ENCODE measurements at places on chromosomes 6 and 20. TPM values are rescaled to one million over a fixed set of nuclear protein-coding genes. Genes with fewer than 3 reads are reported as not detected.

DNA sequence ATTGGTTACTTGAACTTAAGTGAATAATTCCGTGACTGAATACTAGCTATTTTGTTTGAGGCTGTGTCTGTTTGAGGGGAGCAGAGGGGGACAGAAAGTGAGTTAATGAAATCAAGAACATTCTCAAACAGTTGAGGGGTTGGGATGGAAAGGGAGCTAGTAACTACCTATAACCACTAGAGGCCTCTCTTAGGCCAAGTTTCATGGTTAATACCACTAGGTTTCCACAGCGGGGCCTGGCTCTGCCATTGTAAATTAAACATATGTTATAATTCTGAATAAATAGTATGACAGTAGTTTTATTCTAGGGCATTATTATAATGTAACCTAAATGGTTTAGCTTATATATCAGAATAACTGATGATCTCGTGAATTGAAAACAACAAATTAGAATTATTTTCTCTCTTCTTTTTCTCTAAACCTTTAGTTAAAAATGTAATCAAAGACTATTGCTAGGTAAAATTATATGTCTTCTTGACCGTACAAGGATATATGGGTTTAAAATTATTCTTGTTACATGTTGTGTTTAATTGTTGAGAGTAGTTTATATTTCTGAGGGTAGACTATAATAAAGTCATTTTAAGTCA, 108.1 kb downstream of the BCKDHB start:
- no peak for DNase-seq

DNA sequence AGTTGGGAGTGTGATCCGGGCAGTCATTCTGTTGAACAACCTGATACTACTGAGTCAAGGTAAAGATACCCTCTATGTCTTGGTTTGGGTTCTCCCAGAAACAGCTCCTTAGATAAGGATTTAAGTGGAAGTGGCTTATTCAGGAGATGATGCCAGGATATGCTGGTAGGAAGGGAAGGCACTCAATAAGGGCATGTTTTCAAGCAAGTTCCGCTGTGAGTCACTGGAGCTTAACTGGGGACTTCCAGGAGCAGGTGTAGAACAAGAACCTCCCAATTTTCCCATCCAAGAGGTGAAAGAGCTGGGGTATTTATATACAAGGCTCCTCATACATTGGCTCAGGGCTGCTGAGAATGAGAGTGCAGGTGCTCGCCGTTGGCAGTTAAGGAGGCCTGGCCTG, 218.6 kb downstream of the AKAP7 start:
- DNase-seq = no peak

The SUMO4 gene
- 0.22 TPM for total RNA-seq

DNA sequence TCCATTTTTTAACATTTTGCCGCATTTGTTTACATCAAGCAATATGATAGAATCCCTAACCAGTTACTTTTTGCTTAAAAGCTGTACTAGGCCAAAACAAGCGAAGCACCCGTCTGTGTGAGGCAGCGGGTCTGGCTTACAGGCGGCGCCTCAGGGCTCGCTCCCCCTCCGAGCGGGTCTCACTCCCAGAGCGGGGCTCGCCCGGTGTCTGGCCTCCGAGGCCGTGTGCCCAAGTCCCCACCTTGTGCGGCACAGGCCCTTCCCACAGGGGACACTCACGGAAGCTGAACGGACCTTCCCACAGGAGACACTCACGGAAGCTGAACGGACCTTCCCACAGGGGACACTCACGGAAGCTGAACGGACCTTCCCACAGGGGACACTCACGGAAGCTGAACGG, 23.4 kb downstream of the ZBTB46 start:
- no peak for DNase-seq

DNA sequence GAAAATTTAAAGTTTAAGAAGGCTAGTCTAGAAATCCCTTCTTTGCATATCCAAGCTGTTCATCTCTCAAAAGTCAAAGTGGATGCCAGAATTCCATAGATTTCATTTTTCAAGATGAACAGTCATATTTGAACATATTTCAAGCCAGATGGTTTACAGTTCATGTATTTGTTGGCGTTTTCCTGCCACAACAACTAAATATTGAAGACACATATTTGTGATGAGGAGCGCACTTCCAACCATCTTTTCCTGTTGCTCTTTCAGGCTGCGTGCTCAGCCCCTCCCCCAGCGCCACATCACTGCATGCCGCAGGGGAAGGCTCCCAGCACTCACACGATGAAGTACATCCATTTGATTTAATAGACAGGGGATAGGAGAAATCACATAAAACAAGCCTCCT, 5.9 kb upstream of the NOX3 start:
- DNase-seq = no peak

GRCh38 chr6:88290411-88290810, 124.3 kb upstream of the CNR1 start:
- no peak for DNase-seq

GRCh38 chr6:33088258-33088930, 12.6 kb downstream of the HLA-DPB1 start:
- DNase-seq = no peak

The GRM4 gene
- not detected for total RNA-seq

GRCh38 chr6:36847152-36847551, 7.9 kb upstream of the CPNE5 start:
- no peak for DNase-seq

- DNase-seq = no peak
These were observed 505.9 kb upstream of the SYNCRIP start for GRCh38 chr6:86148586-86148985.

GRCh38 chr6:152112491-152113261, 305.2 kb downstream of the ESR1 start:
- DNase-seq = peak; percentile 88

DNA sequence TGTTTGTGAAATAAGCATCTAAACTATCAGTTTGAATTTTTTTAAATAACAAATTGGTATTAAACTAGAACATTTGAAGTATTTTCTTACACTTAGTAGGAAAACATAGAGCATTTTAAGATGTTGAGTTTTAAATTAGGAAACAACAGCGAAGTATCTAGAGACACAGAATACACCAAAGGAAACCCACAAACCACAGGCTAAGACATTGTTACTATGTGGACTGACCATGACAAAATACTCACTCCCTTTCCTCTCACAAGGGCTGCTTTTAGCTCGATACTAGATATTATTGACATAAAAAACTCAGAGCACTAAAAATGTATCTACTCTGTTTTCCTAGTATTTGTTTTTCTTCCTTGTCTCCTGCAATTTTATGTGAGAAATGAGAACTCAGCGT, 266.0 kb upstream of the CITED2 start:
- no peak for DNase-seq

DNA sequence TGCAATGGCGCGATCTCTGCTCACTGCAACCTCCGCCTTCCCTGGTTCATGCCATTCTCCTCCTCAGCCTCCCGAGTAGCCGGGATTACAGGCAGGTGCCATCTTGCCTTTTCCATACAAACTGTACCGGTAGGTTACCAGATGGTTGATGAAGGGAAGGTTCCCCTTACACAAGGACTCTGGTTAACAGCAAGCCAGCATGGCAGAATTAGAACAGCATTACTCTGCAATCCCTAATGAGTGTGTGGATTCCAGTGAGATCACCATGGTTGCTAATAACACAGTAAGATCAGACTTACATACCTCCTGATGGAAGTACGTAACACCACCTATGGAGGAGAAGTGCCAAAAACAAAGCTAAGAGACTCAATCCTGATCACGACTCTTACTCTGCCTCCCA, 51.7 kb downstream of the TTI1 start:
- DNase-seq = no peak

The FNDC1 gene
- 1.2 TPM for total RNA-seq

The FAM83D gene
- 0.35 TPM for total RNA-seq

DNA sequence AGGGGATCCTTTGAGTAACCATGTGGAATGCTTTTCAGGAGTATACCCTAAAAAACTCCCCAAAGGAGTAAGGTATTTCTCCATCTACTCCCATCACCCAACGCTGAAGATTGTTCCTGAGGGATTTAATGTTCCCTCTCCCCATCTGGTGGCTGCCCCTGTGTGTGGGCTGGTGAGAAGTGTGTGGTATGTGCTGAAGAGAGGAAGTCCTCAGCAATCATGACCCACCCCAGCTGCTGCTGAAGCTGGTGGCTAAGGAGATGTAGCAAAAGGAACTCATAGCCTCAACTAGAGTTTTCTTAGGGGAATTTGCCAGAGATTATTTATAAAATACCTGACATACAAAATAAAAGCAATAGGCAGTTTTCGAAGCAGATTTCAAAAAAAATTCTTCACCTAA, 114.3 kb upstream of the JAG1 start:
- DNase-seq = no peak

- no peak for DNase-seq
These were observed 76.1 kb downstream of the SCAND1 start for GRCh38 chr20:35878113-35878625.

DNA sequence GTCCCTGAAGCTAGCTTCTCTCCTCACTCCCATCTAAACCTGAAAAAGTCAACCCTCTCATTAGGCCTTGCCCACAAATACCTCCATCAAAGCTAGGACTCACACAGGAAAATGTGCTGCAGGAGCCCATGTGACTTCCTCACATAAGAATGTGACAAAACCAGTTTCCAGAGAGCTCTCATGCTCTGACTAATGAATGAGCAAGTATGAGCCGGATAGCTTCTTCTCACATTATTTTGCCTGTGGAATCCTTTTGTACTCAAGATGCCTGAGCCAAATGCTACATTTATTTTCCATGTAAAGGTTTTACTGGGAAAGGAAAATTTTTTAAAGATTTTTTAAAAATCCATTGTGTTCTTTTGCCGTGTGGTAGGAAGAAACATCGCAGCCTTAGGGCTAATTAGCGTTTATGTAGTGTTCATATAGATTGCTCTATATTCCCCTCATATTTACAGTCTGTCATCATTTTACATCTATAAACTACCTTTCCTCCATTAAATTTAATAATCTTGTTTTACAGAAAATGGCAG, 68.6 kb upstream of the CCN6 start:
- no peak for DNase-seq

The MSH5 gene
- total RNA-seq = 1.8 TPM

The RIPPLY2 gene
- not detected for total RNA-seq

DNA sequence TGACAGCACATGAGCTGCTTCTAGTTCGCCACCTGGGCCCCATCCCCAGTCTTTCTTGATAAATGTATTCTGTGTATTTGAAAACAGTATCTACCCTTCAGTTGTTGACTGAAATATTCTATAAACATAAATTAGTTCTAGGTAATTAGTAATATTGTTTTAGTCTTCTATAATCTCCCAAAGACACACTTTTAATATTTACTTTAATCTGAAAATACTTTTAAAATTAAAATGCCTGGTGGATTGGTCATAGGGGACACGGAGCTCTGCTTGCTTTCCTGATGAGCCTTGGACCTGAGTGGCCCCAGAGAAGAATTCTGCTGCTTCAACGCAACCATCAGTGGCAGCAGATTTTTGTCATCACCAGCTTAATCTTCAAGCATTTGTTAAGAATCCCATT, 234.5 kb downstream of the THBS2 start:
- no peak for DNase-seq

DNA sequence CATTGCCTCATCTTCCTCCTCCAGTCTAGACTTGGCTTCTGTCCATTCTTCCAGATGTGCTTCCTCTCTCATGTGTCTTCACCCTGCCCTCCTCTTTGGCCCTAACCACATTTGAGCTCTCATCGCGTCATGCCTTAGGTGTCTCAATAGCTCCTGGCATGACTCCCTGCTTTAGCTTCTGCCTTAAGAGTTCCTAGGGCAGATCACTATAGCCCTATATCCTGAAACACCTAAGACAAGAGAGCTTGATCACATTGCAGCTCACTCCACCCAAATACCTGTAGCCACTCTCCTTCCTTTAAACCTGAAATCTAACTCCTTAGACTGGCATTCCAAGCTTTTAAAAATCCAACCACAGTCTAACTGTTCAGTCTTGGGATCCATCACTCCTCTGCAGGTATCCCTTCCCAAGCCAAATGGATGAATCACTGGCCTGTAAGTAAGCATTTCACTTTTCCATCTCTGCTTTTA, 69.0 kb upstream of the STXBP5 start:
- DNase-seq = no peak
